GM23248 (cell line): ENCODE measurements at places on chromosomes 13 and 19.
A peak's percentile ranks its signal among the peaks of the same experiment; 100 is the strongest.

DNA sequence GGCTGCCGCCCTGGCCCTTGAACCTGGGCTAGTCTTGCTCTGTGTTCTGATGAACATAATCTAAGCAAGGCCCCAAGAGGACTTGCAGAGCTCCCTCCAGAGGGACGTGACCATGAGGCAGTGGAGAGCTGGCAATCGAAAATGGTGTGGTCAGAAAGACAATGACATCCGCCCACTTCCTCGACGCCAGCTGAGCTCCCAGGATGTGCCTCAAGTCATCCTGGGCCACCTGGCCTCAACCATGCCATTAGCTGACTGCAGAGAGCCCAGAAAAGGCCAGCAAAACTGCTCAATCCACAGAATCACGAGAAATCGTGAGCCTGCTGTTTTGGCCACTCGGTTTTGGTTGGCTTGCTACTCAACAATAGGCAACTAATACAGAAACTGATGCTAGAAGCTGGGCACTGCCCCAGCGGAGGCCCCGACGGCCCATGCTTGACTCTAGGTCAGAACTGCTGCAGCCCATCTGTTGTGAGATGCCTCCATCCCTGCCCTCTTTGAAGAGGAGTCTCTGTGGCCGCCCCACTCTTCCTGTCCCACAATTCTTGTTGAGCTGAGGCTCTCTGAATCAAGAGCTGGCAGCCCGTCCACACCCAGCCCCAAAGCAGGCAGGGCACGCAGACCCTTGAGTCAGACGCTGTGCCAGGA lies 53.3 kb downstream of the STK24 start:
- DNase-seq = no peak

- peak; percentile 88 for DNase-seq
These were observed 10.9 kb upstream of the MEIS3 start for GRCh38 chr19:47430041-47430802.

GRCh38 chr19:52343548-52343947 lies 7.5 kb downstream of the ZNF610 start:
- DNase-seq = peak; percentile 69

DNA sequence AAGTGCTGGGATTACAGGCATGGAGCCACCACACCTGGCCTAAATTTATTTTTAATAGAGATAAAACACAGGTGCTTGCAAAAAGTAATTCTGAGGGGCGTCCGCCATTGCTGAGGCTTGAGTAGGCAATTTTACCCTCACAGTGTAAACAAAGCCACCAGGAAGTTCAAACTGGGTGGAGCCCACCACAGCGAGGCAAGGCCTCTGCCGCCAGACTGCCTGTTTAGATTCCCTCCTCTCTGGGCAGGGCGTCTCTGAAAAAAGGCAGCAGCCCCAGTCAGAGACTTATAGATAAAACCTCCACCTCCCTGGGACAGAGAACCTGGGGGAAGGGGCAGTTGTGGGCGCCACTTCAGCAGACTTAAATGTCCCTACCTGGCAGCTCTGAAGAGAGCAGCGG lies 50.7 kb downstream of the B3GLCT start:
- no peak for DNase-seq

GRCh38 chr19:2983351-2984214 lies 6.2 kb downstream of the TLE6 start:
- peak; percentile 56 for DNase-seq

- no peak for DNase-seq
These were observed 213.2 kb upstream of the SOX1 start for GRCh38 chr13:111853721-111854120.

- DNase-seq = no peak
These were observed 90.6 kb downstream of the KL start for GRCh38 chr13:33106656-33107360.

GRCh38 chr13:67519356-67519755 lies 289.2 kb upstream of the PCDH9 start:
- no peak for DNase-seq

- no peak for DNase-seq
These were observed 453.2 kb upstream of the ATXN8OS start for GRCh38 chr13:69654392-69654791.

- no peak for DNase-seq
These were observed 5.8 kb upstream of the RFXAP start for GRCh38 chr13:36813225-36813624.

- peak; percentile 57 for DNase-seq
These were observed 24.1 kb downstream of the SLC25A30 start for GRCh38 chr13:45393941-45394570.

GRCh38 chr19:45137179-45137761 lies 23.5 kb downstream of the NKPD1 start:
- DNase-seq = no peak

- DNase-seq = no peak
These were observed 76.1 kb downstream of the CYSLTR2 start for GRCh38 chr13:48729856-48730255.

- no peak for DNase-seq
These were observed 2.4 kb downstream of the SMIM24 start for GRCh38 chr19:3477951-3478350.

DNA sequence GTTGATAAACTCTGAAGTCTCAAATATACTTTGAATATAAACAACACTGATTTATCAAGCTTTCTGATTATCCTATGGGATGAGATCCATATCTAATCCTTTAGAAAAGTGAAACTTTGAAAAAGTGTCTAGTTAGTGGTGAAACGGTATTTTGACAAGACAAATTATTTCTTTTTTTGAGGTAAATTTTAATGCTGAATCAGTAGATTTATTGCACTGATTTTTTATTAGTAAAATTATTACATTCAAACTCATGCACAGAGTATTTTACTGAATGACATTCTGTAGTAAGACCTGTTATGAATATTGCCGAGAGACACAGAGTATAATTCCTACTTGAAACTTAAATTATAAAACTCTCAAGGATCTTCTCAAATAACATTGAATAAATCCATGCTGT lies 679.1 kb upstream of the SPRY2 start:
- DNase-seq = no peak
